ENCODE measurements at places on chromosomes 5 and 9.

- peak; percentile 53 for DNase-seq
These were observed 51.5 kb upstream of the RNU6ATAC start for GRCh38 chr9:134215699-134216448.

GRCh38 chr5:145629047-145629446 lies 206.1 kb downstream of the PRELID2 start:
- no peak for DNase-seq

DNA sequence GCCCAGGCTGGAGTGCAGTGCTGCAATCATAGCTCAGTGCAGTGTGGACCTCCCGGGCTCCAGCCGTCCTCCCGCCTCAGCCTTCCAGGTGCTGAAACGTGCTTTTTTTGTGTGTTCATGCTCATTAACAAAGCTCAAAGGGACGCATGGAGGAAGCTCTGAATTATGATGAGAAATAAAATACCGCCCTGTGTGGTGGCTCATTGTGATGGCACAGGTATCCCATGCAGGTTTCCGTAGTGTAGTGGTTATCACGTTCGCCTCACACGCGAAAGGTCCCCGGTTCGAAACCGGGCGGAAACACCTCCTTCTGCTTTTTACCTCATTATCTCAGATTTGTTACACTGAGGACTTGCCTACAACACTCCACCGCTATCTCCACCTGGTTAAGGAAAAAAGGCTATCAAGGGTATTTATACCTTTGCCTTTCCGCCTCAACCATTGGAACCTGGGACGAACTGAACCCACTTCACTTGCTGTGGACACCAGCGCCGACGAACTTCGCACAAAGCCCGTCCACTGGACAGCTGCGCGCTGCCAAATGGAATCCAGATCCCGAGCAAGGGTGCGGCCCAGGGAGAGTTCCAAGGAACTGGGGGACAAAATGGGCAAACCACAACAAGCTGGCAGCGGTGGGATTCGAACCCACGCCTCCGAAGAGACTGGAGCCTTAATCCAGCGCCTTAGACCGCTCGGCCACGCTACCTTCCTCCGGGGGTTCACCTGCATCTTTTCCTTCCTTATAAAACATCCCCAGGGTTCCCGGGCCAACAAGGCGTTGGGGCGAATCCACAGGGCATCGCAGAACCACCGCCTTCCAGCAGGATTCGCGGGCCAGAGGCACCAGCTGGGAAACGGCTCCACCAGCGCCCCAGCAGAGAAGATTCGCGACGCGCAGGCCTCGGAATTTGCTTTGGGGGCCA lies 26.3 kb downstream of the OR2V2 start:
- DNase-seq, result no peak

DNA sequence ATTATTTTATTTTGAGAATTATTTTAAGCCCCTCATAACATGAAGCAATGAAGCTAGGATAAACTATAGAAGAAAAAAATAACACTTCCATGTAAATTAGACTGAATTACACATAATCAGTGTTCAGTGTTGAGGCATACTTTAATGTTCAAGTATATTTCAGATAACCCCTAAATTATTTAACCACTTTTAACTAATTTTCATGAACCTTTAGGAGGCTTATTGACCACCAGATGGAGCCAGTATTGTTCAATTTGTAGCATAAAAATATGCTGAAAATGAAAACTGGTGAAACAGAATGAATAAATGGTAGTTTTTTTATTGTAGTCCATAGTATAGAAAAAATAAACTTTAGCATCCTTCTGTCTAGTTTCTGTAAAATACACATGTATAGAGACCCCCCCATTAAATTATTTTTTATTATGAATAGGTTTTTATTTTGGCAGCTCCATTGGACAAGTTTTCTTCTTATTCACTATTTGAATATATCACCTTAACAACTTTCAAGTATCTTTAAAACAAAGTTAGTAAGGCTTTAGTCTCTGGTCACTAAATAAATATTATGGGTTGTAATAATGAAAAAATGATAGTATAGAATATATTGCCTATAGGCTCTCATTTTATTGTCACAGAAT lies 190.1 kb downstream of the CWC27 start:
- peak; percentile 69 for DNase-seq

GRCh38 chr5:58113172-58113571 lies 346.7 kb downstream of the PLK2 start:
- DNase-seq, result no peak

DNA sequence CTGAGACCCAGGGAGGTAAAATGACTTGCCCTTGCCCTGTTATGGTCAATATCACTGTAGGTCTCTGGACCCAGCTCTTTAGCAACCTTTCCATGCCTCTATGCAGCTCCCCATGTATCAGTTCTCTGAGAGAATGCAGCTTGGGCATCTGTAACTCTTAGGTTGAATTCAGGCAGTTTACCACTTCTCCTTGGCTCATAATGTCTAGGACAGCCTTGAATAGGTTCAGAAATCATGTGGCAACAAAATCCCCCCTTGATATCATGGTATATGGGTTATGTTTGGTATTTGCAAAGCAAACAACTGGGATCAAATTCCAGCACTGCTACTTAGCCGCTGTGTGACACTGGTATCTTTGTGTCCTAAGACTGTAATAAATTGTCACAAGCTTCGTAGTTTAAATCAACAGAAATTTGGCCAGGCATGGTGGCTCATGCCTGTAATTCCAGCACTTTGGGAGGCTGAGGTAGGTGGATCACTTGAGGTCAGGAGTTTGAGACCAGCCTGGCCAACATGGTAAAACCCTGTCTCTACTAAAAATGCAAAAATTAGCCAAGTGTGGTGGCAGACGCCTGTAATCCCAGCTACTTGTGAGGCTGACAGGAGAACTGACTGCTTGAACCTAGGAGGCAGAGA lies 10.7 kb upstream of the SUB1 start:
- DNase-seq, result no peak

Measured in cardiac fibroblast (primary cell).